ENCODE measurements at places on chromosomes 5 and 9.

DNA sequence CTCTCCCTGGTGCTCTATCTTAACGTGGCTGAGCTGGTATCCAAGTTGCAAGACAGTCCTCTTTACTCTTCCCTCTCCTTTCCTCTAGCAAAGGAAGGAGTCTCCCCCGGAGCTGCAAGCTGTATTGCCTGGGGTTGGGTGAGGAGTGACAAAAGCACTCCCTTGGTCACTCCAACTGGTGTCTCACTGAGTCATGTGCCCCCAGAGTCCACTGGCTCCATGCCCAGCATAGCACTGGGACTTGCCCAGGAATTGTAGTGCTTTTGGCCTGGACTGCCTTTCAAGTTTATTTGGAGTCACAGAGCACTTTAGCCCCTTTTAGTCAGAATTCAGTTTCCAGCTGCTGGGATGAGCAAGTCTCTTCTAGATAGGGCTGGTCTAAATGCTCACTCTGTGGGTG, 82.6 kb upstream of the FST start:
- peak; percentile 97 for DNase-seq

DNA sequence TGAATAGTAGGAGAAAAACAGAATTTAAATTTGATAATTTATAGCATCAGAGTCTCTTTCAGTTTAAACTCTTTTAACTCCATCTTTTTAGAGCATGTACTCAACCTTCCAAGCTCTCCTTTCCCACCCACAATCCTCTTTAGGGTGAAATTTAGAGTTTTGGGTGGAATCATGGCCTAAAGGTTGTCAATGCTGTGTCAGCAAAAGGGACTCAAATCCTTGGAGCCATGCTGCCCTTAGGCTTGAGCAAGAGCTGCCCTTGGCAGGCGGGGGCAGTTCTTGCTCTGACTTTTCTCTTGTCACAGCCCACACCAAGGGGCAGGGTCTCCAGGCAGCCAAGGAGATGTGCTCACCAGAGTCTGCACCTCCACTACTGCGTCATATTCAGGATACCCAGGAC, 102.4 kb downstream of the MTX3 start:
- no peak for DNase-seq

DNA sequence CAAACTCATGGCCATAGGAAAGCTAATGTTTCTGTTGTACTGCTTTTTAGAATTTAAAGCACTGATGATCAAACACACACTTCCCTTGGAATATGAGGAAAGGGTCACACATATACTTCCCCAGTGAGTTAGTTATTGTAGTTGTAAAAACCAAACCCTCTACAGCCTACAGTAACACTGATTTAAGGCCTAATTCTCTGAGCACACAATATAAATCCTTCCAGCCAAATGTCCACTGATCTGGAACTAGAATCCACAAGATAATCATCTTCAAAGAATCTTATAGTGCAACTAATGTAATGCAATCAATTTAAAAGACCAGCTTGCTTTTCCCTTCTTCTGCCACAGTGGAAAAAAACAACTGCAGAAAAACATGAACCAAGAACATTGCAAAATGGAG, 219.3 kb downstream of the CAAP1 start:
- no peak for DNase-seq

GRCh38 chr5:4630031-4630430, 510.1 kb upstream of the ADAMTS16 start:
- peak; percentile 16 for DNase-seq

DNA sequence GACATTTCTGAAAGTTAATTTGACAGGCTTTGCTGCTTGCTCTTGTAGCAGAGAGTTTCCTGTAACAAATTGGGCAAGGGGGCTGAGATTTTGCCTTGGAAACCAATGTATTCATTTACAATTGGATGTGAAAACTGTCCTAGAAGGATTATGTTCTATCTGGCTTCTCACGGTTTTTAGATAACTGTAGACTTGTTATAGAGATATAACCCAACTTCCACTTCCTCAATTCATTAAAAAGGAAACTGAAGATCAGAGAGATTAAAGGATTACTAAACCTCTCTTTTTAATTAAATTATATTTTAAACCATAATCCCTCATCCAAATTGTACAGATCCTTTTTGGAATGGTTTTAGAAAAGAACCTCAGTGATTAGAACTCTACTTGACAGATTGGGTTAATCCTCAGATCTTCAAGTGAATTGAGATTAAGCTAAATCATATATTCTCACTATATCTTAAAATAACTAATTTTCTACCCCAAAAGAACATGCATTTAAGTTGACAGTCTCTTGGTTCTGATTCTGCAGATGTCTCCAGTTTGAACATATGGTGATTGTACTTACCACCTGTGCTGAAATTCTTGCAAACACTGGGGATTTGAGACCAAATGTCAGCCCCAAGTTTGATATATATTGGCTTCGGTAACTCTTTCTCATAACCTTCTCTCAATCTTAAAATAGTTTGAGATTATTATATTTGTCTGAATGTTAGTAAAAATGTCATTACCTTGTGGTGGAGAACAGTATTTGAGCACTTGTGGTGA, 130.1 kb upstream of the C9orf72 start:
- no peak for DNase-seq

- DNase-seq: peak; percentile 98
These were observed 21.2 kb downstream of the DYNC2I2 start for GRCh38 chr9:128635266-128636023.

- DNase-seq: no peak
These were observed 49.8 kb downstream of the FGF1 start for GRCh38 chr5:142636093-142636492.

Measured in M059J (cell line).